Activated CD4-positive, alpha-beta T cell treated with anti-CD3 and anti-CD28 coated beads, Interleukin-2, amount 10 ng/mL, durations not matched to agents 7 days and 5 days (primary cell): ENCODE measurements at places on chromosomes 2 and 18. TPM values are rescaled to one million over a fixed set of nuclear protein-coding genes. Genes with fewer than 3 reads are reported as not detected.

- no peak for DNase-seq
Observed at GRCh38 chr2:143933946-143934569, 585.9 kb downstream of the ZEB2 start.

DNA sequence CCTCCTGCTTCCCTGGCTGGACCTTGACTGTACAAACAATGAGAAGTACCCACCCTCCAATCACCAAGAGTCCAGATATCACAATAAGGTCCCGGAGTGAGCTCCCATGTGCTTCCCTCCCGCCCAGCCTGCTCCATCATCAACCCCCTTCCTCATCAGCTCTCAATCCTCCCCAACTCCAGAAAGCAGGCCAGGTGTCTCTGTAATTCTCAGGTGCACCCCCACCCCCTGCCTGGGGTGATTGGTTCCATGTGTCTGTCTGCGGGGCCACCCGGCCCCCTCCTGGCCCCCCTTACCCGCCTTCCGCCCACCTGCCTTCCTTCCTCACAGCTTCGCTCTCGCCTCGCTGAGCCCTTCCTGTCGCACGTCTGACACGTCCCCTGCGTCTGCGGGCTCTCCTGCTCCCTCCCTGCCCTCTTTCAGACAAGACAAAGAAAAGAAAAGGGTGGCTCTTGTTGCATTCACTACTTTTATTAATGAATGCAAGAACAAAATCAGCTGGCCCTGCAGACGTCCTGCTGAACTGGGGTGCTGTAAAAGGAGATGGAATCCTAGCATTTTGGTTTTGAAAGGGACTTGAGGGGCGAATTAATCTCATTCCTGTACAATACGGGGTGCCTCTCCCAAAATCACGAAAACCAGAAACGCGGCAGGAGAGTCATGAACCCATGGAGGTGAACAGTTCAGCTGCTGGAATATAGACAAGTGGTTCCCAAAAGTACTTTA, 26.5 kb upstream of the IGFBP2 start:
- peak; percentile 63 for DNase-seq

- DNase-seq: no peak
Observed at GRCh38 chr2:231390667-231391066, 4.8 kb upstream of the B3GNT7 start.

GRCh38 chr2:5125017-5125730, 567.0 kb upstream of the SOX11 start:
- no peak for DNase-seq

- DNase-seq: peak; percentile 30
Observed at GRCh38 chr2:26299471-26300101, 46.4 kb upstream of the SELENOI start.

DNA sequence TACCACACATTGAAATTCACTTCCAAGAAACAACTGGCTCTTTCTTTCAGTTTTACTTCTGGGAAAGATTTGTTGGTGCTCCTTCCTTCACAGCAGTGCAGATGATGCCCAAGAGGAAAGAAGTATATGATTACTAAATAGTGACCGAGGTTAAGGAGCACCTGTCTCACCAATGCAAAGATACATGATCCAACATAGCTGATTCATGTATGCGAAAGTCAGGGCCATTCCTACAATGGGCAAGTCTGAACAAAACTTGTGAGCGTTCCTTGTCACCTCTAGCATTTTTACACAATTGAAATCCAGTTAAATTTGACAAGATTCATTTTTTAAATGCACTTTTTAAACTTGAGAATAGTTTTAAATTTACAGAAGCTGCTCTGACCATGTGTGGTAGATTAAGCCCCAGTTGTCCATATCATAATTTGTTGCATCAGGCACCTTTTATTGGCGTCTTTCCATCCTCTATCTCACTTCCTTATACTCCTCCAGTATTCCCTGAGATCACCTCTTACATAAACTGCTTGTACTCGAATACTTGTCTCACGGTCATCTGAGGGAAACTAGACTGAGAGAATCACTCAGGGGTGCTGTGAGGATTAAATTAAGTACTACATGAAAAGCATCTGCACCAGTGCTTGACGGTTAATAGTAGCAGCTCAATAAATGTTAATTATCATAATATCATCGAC, 438.8 kb upstream of the CDH20 start:
- no peak for DNase-seq

DNA sequence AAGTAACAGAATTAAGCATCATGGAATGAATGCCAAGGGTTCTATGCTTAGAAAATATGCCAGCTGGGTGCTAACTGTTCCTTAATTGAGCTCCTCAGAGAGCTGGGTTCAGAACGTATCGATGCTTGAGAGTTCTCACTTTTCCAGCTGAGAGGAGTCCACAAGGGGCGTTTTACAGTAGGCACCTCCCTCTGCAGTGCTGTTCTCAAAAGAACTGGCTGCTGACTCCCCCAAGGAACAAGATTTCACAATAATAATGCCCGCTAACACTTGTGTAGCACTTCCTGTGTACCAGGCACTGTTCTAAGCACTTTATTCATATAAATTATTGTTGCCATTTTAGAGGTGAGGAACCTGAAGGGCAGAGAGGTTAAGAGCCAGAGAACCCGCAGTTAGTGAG, 18.1 kb upstream of the TMEM237 start:
- DNase-seq: no peak

GRCh38 chr18:43805646-43806194, 528.4 kb upstream of the SYT4 start:
- DNase-seq: no peak

GRCh38 chr2:231099918-231100317, 24.9 kb downstream of the HTR2B start:
- DNase-seq: no peak

GRCh38 chr18:70019991-70020390, 72.3 kb upstream of the CD226 start:
- DNase-seq: no peak

- DNase-seq: peak; percentile 5
Observed at GRCh38 chr2:70947556-70948184, 12.0 kb downstream of the ATP6V1B1 start.

DNA sequence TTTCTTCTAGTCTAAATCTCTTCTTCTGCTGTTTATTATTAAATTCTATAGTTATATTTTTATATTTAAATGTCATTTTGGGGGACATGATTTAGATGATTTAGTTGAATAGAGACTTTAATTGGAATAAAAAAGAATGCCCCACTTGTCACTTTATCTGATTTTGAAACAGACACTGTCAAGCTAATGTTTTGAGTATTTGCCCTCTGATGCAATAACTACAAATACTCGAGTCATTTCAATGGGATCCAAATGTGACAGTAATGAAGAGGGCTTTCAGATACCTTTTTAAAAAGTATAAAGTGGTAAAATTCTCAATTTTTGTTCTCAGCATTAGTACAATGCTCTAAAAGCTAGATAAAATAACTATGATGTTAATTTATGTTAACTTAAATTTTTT, 257.3 kb upstream of the SESTD1 start:
- DNase-seq: no peak

- no peak for DNase-seq
Observed at GRCh38 chr2:119739580-119740255, 20.0 kb upstream of the PTPN4 start.

DNA sequence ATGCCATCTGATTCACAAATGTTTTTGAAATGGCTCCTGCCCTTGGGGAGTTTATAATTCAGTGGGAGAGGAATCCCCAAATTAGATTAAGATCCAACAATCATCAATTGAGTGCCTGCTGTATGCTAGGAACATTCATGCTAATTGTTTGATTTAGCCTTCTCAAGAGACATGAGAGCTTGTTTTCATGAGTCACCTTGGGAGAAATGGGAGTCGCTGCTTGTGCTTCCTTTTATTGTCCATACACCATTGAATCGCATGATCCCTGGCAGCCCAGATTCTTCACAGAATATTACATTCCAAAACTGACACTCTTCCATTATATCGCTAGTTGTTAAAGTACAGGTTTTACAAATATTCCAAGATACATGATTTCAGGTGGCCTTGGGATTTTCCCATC, 106.0 kb upstream of the MAP3K20 start:
- DNase-seq: no peak

- peak; percentile 7 for DNase-seq
Observed at GRCh38 chr2:216849987-216850386, 9.9 kb downstream of the TNP1 start.

GRCh38 chr2:23379220-23379695, 5.7 kb upstream of the KLHL29 start:
- no peak for DNase-seq

GRCh38 chr2:18427762-18428161, 132.7 kb downstream of the RDH14 start:
- no peak for DNase-seq

DNA sequence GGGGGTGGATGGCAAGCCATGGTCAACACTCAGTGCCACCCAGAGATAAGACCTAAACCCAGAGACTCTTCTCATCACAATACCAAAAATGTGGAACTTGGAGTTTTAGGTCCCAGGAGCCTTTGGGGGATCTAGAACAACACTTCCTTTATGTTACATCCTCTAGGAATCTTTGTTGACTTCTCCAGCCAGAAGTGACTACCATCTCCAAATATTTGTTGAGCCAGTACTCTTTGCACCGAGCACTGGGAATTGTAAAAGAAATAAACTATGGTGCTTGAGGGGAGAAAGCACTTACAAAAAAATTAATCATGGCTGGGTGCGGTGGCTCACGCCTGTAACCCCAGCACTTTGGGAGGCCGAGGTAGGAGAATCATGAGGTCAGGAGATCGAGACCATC, 120.0 kb upstream of the TMEM200C start:
- no peak for DNase-seq

- DNase-seq: peak; percentile 73
Observed at GRCh38 chr2:12488352-12489318, 228.1 kb upstream of the TRIB2 start.

GRCh38 chr2:5409898-5410381, 282.2 kb upstream of the SOX11 start:
- no peak for DNase-seq

DNA sequence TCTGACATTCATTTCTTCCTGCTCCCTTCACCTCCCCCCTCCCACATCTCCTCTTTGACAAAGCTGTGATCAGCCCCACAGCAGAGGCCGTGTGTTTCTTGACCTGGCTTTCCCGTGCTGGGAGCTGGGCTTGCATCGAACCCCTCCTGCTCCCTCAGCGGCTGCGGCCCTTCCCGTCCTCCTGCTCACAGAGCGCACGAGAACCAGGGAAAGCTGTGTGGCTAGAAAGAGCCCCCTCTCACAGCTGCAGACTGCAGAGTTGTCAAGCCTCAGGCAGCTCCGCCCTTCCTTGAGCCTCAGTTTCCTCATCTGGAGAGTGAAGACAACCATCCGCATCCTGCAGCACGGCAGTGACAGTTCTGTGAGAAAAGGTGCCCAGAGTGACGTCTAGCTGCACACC, 65.7 kb upstream of the GLI2 start:
- DNase-seq: no peak

GRCh38 chr2:100321866-100322820, at the start of gene LONRF2:
TSS of gene LONRF2 (minus strand) at chr2:100322501. CDS start at chr2:100322093, 408 bp downstream.
- no peak for DNase-seq

GRCh38 chr2:192775459-192776262, 580.9 kb upstream of the TMEFF2 start:
- no peak for DNase-seq

DNA sequence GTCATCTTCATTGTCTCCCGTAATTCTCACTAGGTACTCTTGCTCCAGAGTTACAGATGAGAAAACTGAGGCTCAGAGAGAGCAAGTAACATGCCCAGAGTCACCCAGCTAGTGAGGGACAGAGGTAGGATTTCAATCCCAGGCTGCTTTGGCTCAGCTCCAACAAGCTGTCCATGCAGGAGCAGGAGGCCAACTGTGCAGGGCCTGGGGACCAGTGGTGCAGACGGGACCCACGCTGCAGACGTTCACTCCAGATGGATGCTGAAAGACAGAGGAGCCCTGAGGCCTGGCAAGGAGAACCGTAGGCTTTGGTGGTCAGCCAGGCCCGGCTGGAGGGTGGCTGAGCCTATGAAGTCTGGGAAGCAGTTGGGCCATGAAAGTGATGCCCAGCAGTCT, 102.6 kb downstream of the MCFD2 start:
- no peak for DNase-seq

DNA sequence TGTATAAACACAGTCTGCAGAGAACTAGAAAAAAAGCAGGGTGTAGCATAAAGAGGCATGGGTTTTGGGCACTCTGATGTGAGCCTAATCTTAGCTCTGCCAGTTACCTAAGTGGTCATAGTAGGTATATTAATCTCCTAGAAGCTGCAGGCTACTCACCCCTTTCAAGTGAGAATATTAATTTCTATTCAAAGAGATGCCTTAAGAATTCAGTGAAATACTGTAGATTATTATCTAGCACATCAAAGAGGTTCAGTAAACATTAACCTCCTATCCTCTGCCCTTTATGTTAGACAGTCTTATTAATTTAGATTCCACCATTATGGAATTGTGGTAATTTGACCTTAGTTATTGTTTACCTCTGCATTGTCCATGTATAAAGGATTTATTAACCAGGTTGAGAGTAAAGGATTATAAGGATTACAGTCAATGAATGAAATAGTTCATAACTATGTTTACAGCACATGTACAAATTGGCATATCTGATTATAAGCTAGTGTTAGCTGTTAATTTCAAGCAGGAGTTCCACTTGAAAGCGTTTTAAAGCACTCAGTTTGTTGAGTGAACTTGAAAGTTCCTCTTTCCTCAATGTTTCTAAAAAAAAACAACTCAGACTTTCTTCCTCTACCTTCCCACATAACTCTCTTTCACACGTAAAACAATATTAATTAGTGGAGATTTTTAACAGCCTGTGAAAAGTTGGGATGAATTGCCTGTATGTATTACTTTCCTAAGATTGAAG, 150.6 kb upstream of the EPC2 start:
- no peak for DNase-seq

GRCh38 chr2:42446503-42447271, 47.1 kb downstream of the KCNG3 start:
- no peak for DNase-seq

DNA sequence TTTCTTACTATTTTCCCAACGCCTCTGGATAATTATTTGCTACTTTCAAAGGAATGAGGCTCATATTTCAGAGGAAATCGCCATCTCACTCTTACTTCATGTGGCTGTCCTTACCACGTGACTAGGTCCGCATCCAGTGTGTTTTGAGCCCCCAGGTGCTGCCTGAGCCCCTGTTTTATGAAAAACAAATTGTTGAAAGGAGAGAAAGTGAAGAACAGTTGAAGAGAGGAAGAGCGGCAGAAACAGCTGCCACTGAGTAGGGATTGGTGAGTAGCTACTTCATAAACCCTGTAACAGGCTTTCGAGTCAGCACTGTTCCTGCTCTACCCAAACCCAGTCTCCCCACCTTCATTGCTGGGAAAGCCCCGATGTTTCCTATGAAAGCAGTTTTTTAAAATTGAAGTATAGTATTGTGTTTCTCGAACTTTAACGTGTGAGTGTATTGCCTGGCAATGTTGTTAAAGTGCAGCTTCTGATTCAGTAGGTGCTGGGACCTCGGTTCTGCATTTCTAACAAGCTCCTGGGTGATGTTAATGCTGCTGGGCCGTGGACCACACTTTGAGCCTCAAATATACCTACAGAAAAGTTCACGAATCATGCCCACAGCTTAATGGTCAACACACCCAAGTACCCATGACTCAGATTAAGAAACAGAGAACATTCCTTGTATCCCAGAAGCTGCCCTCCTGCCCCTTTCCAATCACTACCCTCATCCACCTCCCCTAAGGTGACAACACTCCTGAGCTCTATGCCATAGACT, 39.7 kb downstream of the TMEM177 start:
- DNase-seq: no peak

The GKN2 gene
- total RNA-seq: not detected

The THSD7B gene
- total RNA-seq: not detected

The MLPH gene
- total RNA-seq: not detected

The ANKRD30B gene
- total RNA-seq: not detected

The SERPINB11 gene
- total RNA-seq: not detected

The BCL11A gene
- 0.04 TPM for total RNA-seq

The FSIP2 gene
- 0.17 TPM for total RNA-seq

The TSPYL6 gene
- not detected for total RNA-seq

The BUB1 gene
- 118 TPM for total RNA-seq

The MC4R gene
- total RNA-seq: not detected

The COQ10B gene
- 16.7 TPM for total RNA-seq

The CTNNA2 gene
- total RNA-seq: not detected
